ENCODE measurements at places on chromosomes 1 and 21. TPM values are rescaled to one million over a fixed set of nuclear protein-coding genes. Genes with fewer than 3 reads are reported as not detected.

KCNT2 gene
- total RNA-seq, result not detected

- DNase-seq, result no peak
Measured at GRCh38 chr1:163163881-163164582, 38.7 kb downstream of the RGS5 start.

- DNase-seq, result no peak
Measured at GRCh38 chr1:59354709-59355337, 57.9 kb downstream of the FGGY start.

FAM78B gene
- 0.64 TPM for total RNA-seq

S100A16 gene
- not detected for total RNA-seq

DNA sequence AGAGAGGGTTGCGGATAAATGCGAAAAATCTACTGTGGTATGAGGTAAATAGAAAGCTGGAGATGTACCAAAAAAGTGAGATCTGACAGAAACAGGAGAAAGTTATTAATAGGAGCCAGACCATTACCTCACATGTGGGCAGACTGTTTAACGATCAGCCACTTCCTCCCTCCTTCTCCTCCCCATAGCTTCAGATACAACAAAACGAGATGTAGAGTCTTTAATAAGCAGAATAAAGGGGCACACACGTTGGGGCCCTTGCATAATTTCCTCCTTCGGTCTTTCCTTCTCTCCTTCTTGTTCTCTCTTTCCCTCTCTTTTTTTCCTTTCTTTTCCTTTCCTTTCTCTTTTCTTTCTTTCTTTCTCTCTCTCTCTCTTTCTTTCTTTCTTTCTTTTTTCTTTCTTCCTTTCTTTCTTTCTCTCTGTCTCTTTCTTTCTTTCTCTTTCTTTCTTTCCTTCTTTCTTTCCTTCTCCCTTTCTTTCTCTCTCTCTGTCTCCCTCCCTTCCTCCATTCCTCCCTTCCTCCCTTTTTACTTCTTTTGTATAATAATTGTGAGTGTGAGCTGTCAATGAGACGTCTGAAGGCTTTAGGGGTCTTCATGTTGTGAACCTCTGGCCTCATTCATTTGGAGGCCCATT, 242.1 kb downstream of the GRIK1 start:
- DNase-seq, result no peak

ZNF683 gene
- total RNA-seq, result not detected

TEX38 gene
- not detected for total RNA-seq

SLC44A5 gene
- total RNA-seq, result 0.69 TPM

TRAF5 gene
- total RNA-seq, result 73.1 TPM

GRCh38 chr1:37255136-37255795, 219.1 kb upstream of the ZC3H12A start:
- no peak for DNase-seq

DNA sequence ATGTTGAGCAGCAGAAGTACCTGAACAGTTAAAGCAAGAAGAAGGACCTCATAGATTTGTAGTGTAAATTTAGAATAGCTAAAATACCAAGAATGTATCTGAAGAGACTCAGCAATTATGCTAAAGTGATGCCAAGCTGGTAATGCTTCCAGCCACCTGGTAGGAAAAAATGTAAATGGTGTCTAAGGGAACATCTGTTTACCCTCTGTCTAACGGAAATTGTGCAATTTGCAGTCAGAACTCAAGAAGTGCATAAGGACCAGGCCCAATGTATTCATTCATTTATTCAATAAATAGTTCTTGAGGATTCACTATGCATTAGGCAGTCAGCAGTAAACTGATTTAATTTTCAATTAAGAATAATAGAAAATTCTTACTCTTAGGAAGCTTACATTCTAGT, 116.0 kb upstream of the ADGRL4 start:
- no peak for DNase-seq

PLCH2 gene
- 6.1 TPM for total RNA-seq

GRCh38 chr1:3805038-3805437, 8.7 kb upstream of the LRRC47 start:
- no peak for DNase-seq

MYOM3 gene
- not detected for total RNA-seq

- peak; percentile 63 for DNase-seq
Measured at GRCh38 chr1:16078925-16079656, 5.6 kb upstream of the FAM131C start.

HNRNPCL1 gene
- not detected for total RNA-seq

CD101 gene
- 0.46 TPM for total RNA-seq

KIF14 gene
- total RNA-seq, result 0.38 TPM

- no peak for DNase-seq
Measured at GRCh38 chr1:168483539-168483938, 60.3 kb downstream of the XCL2 start.

GRCh38 chr1:34928699-34929496, 552 bp downstream of the DLGAP3 start:
- DNase-seq, result peak; percentile 47

Data from activated B cell treated with CpG ODN at 0.5 μM for 24 hours (primary cell).